ENCODE measurements at places on chromosomes 2 and 18. TPM values are rescaled to one million over a fixed set of nuclear protein-coding genes. Genes with fewer than 3 reads are reported as not detected.
A peak's percentile ranks its signal among the peaks of the same experiment; 100 is the strongest.

DNA sequence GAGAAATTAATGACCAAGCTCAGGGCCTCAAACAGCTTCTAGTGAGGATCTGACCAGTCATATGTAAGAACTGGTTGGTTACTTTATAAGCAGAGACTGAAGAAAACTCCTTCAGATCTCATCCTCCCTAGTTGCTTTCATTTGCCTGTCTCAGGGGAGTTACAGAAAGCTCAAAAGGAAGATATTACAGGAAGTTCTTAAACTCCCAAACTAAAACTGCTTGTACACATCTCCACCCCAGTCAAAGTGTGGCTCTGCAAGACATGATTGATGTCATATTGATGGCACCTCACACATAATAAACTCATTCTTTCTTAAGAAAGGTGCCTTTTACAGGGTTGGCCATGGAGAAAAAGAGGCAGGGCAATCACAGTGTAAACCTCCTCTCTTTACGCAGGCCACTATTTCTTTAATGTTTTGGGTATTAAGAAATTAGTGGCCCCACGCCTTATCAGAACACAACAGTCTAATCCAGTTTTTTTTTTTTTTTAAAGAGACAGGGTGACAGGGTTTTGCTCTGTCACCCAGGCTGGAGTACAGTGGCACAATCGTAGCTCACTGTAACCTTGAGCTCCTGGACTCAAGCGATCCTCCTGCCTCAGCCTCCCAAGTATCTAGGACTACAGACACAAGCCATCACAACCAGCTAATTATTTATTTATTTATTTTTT is 62.6 kb upstream of the STK17B start:
- no peak overlapping the region for H3K4me3 ChIP-seq
- peak overlapping the region; percentile 53 for H3K27ac ChIP-seq
- H3K27me3 ChIP-seq: no peaks in the 10 kb centered on the region
- no peak for DNase-seq
- H3K4me1 ChIP-seq: peaks cover 20% of the 10 kb centered on the region
- H3K36me3 ChIP-seq: no peaks in the 10 kb centered on the region

GRCh38 chr2:233953087-233953801 is 36.1 kb downstream of the TRPM8 start:
- no peak overlapping the region for H3K27ac ChIP-seq
- H3K36me3 ChIP-seq: no peaks in the 10 kb centered on the region
- no peak for DNase-seq
- no peak overlapping the region for H3K4me3 ChIP-seq

DNA sequence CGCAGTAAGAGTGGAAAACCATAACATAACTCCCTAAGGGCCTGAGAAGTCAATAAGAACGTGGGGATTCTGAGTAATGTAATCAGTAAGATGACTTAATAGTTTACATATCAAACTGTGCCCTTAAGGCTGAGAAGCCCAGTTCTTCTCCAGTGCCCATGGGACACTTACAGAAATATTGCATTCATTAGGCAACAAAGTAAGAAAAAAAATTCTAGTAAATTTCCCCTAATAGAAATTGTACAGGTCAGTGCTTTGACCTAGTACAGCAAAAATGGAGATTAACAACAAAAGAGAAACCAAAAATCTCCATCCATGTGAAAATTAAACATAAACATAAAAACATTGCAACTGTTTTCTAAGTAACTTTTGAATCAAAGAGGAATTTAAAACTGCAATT is 139.8 kb upstream of the HS6ST1 start:
- no peak overlapping the region for H3K4me3 ChIP-seq
- no peak for DNase-seq
- no peaks in the 10 kb centered on the region for H3K4me1 ChIP-seq
- H3K27me3 ChIP-seq: no peaks in the 10 kb centered on the region

GRCh38 chr2:189425676-189426075 is 15.6 kb upstream of the WDR75 start:
- no peak overlapping the region for H3K4me3 ChIP-seq
- no peaks in the 10 kb centered on the region for H3K4me1 ChIP-seq
- H3K27ac ChIP-seq: no peak overlapping the region
- H3K27me3 ChIP-seq: no peaks in the 10 kb centered on the region

DNA sequence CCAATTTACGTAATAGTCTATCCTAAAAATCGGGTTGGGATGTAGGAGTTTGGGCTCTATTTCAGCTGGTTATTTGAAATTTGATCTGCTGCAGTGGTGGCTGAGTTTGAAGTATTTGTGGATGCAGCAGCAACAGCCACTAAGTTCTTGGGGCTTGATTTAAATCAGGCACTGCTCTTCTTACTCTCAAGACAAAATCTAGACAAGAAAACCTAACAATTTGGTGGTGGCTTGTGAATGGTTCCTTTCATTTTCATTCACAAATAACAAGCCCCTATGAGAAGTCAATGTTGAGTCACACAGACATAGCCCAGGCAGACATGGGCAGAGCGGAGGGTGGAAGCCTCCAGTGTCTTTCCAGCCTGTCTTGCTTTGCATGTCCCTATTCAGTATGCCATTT is 199.3 kb downstream of the LTBP1 start:
- H3K4me1 ChIP-seq: peaks cover 29% of the 10 kb centered on the region
- DNase-seq: no peak
- peaks cover 5% of the 10 kb centered on the region for H3K36me3 ChIP-seq
- no peak overlapping the region for H3K4me3 ChIP-seq

DNA sequence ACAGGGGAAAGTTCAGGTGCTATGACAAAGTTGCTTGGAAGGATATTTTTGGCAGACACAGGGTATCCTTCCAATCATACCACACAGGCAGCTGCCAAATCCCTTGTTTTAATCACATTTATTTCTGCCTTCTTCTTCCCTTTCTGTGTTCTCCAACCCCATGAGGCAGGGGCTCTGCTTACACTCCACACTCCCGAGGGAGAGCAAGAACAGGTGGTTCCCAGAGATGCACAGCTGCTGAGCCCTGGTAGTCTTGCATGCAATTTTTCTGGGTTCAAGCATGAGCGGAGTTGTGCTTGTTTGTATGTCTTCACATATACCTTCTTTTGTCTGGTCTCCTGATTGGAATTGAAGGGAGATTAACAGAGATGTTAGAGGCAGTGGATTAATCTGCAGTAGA is 251.7 kb upstream of the ST6GAL2 start:
- no peak overlapping the region for H3K27ac ChIP-seq
- H3K27me3 ChIP-seq: no peaks in the 10 kb centered on the region
- H3K36me3 ChIP-seq: no peaks in the 10 kb centered on the region
- no peak overlapping the region for H3K4me3 ChIP-seq
- no peak for DNase-seq
- no peaks in the 10 kb centered on the region for H3K4me1 ChIP-seq

GRCh38 chr2:74925361-74925786 is 33.1 kb upstream of the POLE4 start:
- no peak overlapping the region for H3K4me3 ChIP-seq
- no peaks in the 10 kb centered on the region for H3K36me3 ChIP-seq

- no peak overlapping the region for H3K27ac ChIP-seq
- DNase-seq: no peak
- H3K36me3 ChIP-seq: no peaks in the 10 kb centered on the region
- no peaks in the 10 kb centered on the region for H3K27me3 ChIP-seq
Observed at GRCh38 chr2:126884861-126885750, 13.6 kb upstream of the TEX51 start.

DNA sequence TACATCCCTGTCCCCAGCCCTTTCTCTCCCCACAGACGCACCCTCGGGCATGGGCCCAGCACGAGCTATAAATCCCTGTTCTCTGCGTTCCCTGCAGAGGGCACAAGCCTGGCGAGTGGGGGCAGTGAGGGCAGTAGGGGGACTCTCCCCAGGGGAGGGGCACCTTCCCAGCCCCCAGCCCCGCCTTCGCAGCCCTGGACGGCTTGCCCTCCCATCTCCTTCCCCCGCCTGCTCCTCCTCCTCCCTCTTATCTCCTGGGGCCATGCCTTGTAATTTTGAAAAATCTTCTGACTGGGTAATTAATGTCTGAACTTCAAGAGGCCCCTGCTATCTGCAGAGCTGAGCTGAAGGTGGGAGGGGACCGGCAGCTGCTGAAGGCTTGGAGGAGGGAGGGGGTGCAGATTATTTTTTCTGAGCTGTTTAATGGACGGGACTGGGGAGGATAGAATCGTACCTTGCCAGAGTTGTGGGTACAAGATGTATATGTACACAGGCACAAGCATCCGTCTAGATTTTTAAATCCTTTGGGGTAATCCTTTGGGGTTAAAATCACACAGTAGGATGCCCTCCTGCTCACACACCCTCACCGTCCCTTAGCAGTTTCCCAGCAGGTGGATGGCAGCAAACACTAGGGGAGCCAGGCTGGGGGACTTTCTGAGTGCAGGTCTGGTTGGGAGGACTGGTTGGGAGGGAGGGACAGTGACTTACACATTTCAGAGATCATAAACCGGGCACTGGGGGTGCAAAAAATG is 121.9 kb downstream of the SMAD7 start:
- DNase-seq: no peak
- peaks cover 67% of the 10 kb centered on the region for H3K4me1 ChIP-seq
- H3K27ac ChIP-seq: peak overlapping the region; percentile 49
- H3K4me3 ChIP-seq: no peak overlapping the region
- H3K27me3 ChIP-seq: no peaks in the 10 kb centered on the region
- no peaks in the 10 kb centered on the region for H3K36me3 ChIP-seq

- no peaks in the 10 kb centered on the region for H3K27me3 ChIP-seq
- H3K4me3 ChIP-seq: no peak overlapping the region
- H3K4me1 ChIP-seq: peaks cover 11% of the 10 kb centered on the region
- H3K27ac ChIP-seq: no peak overlapping the region
- DNase-seq: no peak
Observed at GRCh38 chr2:85954590-85955458, 66.0 kb upstream of the ST3GAL5 start.

DNA sequence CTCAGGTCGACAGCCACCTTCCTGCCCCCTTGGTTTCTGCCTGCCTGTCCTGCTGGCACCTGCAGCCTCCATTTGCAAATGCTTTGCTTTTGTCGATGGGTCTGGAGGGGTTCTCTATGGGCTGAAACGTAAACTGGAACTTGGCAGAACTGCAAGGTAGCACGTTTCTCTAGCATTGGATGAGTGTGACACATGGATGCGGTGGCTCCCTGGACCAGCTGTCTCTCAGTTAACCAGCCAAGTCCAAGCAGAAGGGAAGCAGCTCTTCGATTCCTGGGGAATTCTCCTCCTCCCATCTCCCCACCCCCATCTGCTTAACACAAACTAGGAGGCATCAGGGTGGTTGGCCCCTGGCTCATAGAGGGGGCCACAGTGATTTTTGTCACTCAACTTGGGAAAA is 57.3 kb downstream of the ITGB1BP1 start:
- H3K36me3 ChIP-seq: peaks cover 73% of the 10 kb centered on the region
- no peak overlapping the region for H3K4me3 ChIP-seq
- DNase-seq: no peak
- no peaks in the 10 kb centered on the region for H3K4me1 ChIP-seq

DNA sequence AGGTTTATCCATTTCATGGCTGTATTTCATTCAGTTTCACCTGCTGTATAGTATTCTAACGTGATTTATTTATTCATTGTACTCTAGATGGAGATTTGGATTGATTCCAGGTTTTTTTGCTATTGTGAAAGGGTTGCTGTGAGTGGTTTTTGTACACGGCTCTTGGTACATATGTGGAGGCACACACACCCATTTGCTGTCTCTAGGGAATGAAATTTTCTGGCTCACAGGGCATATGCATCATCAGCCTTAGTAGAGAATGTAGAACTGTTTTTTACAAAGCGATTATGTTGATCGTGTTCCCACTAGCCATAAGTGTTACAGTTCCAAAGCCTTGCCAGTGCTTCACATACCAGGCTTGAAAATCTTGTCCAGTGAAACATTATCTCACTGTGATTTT is 5.1 kb downstream of the SPTBN1 start:
- no peak for DNase-seq
- peak overlapping the region; percentile 99 for H3K27ac ChIP-seq
- no peak overlapping the region for H3K4me3 ChIP-seq
- H3K4me1 ChIP-seq: peaks cover 77% of the 10 kb centered on the region
- H3K36me3 ChIP-seq: no peaks in the 10 kb centered on the region

- H3K36me3 ChIP-seq: peaks cover 78% of the 10 kb centered on the region
- DNase-seq: no peak
- H3K4me1 ChIP-seq: peaks cover 4% of the 10 kb centered on the region
- H3K4me3 ChIP-seq: no peak overlapping the region
- H3K27me3 ChIP-seq: no peaks in the 10 kb centered on the region
Observed at GRCh38 chr2:74880054-74880728, 46.3 kb downstream of the HK2 start.

DNA sequence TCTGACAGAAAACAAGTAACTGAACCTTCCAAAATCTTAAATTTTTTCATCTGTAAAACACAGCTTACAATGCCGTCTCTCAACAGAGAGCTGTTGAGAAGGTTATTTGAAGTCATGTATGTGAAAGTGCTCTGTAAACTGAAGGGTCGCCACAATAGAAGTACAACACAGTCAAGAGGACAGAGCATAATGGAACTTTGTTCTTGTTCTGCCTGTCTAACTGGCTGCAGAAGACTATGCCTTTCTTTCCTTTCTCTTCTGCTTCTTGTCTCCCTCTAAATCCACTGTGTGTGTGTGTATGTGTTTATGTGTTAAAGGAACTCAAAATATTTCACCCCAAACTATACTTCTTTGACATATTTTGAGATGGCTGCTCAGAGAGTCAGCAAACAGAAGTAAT is 365.8 kb upstream of the RND3 start:
- H3K4me1 ChIP-seq: no peaks in the 10 kb centered on the region
- no peaks in the 10 kb centered on the region for H3K27me3 ChIP-seq
- no peak for DNase-seq
- no peaks in the 10 kb centered on the region for H3K36me3 ChIP-seq
- no peak overlapping the region for H3K27ac ChIP-seq
- no peak overlapping the region for H3K4me3 ChIP-seq

DNA sequence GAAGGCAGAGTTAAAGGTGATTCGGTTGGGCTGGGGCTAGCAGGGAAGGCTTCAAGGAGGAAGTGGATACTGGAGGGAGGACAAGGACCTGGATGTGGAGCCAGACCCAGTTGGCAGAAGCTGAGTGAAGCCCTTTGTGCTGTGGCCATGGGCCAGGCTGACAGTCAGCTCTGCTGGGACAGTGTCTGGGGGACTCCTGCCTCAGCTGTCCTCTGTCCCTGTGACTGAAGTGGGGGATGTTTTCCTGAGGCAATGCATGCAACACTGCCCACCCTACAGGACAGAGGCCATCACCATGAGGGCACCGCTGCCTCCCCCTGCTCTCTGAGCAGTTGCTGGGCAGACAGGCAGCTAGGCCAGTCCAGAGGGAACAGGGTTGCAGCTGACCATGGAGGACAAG is 40.0 kb downstream of the ST8SIA5 start:
- no peaks in the 10 kb centered on the region for H3K36me3 ChIP-seq
- no peaks in the 10 kb centered on the region for H3K27me3 ChIP-seq
- H3K4me3 ChIP-seq: no peak overlapping the region
- no peak for DNase-seq
- H3K27ac ChIP-seq: no peak overlapping the region
- H3K4me1 ChIP-seq: peaks cover 10% of the 10 kb centered on the region

The CDH2 gene
- total RNA-seq: 14.0 TPM

The RUFY4 gene
- not detected for total RNA-seq

The IL1RN gene
- 0.40 TPM for total RNA-seq

The LRATD1 gene
- total RNA-seq: 11.2 TPM

The ACTG2 gene
- 4,198 TPM for total RNA-seq

The ARPC2 gene
- 300 TPM for total RNA-seq

The ATG16L1 gene
- 30.0 TPM for total RNA-seq
